ENCODE measurements at places on chromosomes 3 and 15. TPM values are rescaled to one million over a fixed set of nuclear protein-coding genes. Genes with fewer than 3 reads are reported as not detected.

The NR2F2 gene
- polyA plus RNA-seq, result 66.9 TPM

The ASB14 gene
- polyA plus RNA-seq, result not detected

The PRTG gene
- polyA plus RNA-seq, result 1.2 TPM

The SETMAR gene
- polyA plus RNA-seq, result 15.5 TPM

The POPDC2 gene
- polyA plus RNA-seq, result 0.38 TPM
